Stimulated activated CD4-positive, alpha-beta T cell treated with anti-CD3 and anti-CD28 coated beads, Interleukin-1b, Interleukin-23, amount 100 ng/mL, for 1 hour (primary cell): ENCODE measurements at places on chromosomes 2 and 18.

GRCh38 chr2:203583701-203584100, 48.6 kb upstream of the RAPH1 start:
- no peak for DNase-seq

- no peak for DNase-seq
Observed at GRCh38 chr2:27756544-27757498, 14.7 kb upstream of the MRPL33 start.

DNA sequence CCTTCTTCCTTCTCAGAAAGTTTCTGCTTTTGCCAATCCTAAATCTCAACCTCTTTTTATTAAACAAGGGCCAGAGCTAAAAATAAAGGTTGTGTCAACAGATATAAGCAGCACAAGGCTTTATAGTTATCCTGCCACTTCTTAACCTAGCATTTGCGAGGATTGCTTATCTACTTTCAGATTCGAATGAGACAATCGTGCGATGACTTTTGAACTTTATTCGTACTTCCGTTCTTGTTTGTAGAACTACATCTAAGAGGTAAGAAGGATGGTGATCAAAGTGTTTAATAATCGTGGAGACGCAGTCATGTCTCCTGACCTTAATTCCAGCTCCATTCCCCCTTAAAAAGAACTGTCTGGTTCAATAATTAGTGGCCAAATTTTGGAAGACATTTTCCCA, 578.6 kb downstream of the PIK3C3 start:
- DNase-seq: no peak

- DNase-seq: no peak
Observed at GRCh38 chr2:191976436-191976835, 129.5 kb upstream of the CAVIN2 start.

DNA sequence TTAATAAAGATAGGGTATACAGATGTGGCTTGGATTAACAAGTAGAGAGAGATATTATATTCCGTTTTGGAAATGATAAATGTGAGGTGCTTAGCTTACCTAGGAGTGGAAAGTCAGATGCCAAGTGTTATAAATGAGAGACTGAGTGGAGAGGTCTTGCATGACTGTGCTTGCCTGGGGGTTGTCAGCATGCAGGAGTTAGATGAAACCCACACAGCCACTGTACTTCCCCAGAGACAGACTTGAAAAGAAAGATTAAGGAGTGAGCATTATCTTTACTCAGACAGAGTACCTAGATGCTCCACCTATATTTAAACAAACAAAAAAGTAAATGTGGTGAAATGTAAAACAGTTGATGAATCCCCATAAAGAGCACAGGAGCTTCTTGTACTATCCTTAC, 482.7 kb downstream of the RIT2 start:
- no peak for DNase-seq

GRCh38 chr2:239482778-239483712, 82.2 kb upstream of the HDAC4 start:
- no peak for DNase-seq

GRCh38 chr18:54860941-54861340, 32.7 kb downstream of the RAB27B start:
- no peak for DNase-seq

GRCh38 chr2:106843910-106844250, 42.1 kb downstream of the ST6GAL2 start:
- no peak for DNase-seq

DNA sequence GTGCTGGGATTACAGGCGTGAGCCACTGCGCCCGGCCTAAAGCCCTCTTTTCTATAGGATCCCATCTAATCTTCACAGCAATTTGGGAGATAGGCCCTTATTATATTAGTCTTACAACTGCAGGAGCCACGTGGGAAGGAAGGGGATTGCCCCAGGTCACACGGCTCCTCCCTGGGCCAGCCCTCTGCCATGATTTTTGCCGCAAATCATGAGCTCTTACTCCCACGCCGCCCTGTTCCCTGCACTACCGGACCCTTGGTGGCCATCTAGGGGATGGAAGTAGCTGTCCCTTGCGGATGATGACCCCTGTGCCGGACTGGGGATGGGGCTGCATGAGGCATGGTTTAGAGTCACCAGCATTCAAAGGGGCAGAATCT, 28.4 kb upstream of the PTMA start:
- DNase-seq: no peak

DNA sequence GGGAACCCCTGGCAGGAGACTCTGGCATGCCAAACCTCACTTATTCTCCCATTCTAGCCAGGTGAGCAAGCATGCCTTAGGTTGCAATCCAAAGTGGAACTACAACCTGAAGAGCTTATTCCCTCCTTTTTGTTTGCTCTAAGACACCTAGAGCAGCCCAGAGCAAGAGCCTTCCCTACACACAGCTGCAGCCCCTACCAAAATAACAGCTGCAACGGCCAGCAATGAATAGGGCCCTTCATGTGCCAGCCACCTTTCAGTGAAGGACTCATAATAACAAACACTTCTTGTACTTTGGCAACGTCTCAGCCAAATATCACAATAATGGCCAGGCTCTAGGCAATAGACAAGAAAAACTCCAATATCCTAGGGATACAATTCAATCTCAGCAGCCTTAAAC, 178.7 kb downstream of the ALK start:
- DNase-seq: no peak

GRCh38 chr2:146982393-146982846, 862.4 kb upstream of the ACVR2A start:
- DNase-seq: no peak

GRCh38 chr2:55175254-55176093, 56.6 kb downstream of the CLHC1 start:
- no peak for DNase-seq

DNA sequence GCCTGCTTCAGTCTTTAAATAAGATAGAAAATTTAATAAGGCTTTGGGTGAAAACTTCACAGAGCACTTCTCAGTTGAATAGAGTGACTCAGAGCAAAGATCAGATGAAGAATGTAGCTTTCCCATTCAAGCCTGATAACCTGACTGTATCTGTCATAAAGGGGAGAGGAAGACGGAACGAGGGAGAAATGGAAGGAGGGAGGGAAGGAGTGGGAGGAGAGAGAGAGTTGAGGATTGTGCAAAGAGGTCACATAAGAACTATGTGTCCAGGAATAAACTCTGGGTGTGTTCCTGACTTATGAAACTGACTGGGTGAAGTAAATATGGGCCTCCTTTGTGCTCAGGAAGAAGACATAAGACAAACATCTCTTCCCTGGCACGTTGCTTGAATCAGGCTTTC, 385.5 kb downstream of the LPIN1 start:
- no peak for DNase-seq

GRCh38 chr2:181937473-181937872, 45.9 kb downstream of the ITPRID2 start:
- no peak for DNase-seq

DNA sequence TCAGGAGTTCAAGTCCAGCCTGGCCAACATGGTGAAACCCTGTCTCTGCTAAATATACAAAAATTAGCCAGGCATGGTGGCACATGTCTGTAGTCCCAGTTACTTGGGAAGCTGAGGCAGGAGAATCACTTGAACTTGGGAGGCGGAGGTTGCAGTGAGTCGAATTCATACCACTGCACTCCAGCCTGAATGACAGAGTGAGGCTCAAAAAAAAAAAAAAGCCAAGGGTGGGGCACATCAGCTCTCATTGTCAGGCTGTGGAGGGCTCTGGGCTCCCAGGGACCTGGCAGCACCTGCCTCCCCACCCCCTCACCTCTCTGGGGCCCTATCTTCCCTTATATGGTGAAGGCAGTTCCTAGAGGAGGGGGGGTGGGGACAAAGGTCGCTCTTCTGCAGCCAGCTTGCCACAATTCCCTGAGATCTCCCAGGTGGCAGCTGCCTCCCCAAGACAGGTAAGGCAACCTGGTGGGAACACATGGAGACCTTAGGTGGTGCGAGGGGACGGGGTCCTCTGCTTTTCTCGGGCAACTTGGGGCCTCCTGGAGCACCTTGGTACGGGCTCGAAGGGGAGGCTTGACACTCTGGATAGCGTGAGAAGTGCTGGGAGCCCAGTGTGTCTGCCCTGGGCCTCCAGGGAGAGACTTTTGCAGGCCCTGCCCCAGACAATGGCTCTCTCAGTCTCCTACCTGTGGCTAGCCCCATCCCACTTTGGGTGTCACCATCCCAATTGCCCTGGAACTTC, at the start of gene VIL1:
VIL1 (plus strand) TSS at position 407 of the 742 bp plus-strand sequence. CDS start 4,656 bp downstream, outside the sequence.
- no peak for DNase-seq

DNA sequence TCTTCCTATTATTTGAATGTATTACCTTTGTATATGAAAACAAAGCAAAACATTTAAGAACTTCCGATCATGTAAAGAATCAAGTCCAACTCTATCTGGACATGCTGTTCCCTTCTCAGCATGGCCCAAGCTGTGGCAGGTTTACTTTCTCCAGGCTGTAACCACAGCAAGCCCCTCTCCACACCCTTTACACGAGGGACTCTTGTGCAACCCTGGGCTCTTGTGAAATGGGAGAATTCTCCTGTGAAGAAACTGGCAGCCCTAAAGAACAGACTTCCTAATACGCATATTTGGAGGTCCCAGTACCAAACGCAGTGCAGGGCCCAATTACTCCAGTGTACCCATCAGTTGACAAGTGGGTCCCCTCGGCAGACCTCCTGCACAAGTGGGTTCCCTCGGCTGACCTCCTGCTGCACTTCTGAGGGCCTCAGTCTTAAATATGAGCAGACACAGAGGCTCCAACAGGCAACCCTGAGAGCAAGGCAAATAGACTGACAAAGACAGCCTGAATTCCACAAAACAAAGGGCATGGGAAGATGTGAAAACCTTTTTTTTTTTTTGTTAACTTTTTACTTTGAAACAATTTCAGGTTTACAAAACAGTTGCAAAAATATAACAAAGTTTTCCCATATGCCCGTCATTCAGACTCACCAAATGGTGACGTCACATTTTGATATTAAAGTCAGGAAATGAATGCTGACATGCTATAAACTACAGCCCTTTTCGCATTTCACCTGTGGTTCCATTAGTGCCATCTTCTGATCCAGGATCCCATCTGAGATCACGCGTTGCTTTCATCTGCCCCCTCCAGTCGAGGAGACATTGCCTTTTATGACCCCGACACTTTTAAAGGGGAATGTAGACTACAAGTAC, 78.2 kb downstream of the FBXO15 start:
- no peak for DNase-seq

- DNase-seq: no peak
Observed at GRCh38 chr2:216030216-216030615, 16.9 kb upstream of the MREG start.

- no peak for DNase-seq
Observed at GRCh38 chr18:25726298-25726697, 364.1 kb downstream of the SS18 start.
